Astrocyte of the hippocampus (primary cell): ENCODE measurements at places on chromosomes 6 and 20.
A peak's percentile ranks its signal among the peaks of the same experiment; 100 is the strongest.

DNA sequence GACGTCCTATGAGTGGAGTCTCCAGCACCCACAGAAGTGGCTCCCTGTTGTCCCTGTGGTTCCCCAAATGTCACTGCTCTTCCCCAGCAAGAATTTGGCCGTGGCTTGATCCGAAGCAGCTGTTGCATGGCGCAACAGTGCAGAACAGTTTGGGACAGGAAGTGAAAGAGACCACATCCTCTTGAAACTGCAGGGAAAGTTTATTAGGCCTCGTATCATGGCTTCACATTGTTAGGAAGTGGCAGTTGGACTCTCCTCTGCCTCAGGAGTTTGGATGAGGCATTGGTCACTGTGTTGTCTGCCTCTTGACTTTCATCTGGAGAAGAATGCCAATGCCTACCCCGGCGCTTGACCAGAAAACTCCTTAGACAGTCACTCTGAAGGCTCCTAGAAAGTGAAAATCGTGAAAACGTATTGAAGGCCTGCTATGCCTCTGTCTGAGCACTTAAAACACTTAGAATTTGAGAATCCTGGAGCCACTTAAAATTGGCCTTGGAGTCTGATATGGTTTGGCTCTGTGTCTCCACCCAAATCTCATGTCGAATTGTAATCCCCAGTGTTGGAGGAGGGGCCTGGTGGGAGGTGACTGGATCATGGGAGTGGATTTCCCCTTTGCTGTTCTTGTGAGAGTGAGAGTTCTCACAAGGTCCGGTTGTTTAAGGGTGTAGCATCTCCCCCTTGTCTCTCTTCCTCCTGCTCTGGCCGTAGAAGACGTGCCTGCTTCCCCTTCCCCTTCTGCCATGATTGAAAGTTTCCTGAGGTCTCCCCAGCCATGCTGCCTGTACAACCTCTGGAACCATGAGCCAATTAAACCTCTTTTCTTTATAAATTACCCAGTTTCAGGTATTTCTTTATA is 334.9 kb upstream of the JARID2 start:
- DNase-seq, result no peak

- no peak for DNase-seq
These were observed 31.8 kb downstream of the PXDC1 start for GRCh38 chr6:3719462-3720308.

DNA sequence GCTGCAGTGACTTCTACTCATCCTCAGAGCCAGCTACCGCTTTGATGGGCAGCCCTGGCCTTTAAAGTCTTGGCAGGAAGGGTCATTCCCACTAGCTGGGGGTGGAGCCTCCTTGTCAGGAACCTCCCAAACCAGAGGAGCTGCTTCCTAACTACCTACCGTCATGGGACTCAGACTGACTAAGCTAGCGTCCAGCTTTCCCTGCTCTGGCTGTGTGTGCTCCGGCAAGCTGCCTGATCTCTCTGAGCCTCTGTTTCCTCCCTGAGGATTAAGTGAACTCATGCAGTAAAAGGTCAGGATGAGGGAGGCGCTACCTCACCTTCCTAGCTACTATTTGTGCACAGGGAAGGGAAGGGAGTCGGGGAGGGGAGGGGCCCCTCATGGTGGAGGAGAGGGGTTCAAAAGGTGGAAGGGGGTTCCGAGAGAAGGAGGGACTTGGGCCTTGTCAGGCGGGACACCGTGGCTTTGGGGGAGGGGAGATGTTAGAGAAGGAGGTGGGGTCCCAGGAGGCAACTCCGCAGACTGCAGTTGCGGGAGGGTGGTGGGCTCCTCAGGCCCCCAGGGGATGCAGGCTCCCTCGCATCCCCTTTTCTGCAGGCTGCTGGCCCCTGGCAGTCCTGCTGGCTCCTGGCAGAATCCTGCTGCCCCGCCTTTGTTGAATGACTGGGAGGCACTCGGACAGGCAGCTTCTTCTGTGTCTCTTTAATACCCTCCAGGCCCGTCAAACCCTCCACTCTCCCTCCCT is 9.8 kb downstream of the DUSP15 start:
- DNase-seq, result no peak

DNA sequence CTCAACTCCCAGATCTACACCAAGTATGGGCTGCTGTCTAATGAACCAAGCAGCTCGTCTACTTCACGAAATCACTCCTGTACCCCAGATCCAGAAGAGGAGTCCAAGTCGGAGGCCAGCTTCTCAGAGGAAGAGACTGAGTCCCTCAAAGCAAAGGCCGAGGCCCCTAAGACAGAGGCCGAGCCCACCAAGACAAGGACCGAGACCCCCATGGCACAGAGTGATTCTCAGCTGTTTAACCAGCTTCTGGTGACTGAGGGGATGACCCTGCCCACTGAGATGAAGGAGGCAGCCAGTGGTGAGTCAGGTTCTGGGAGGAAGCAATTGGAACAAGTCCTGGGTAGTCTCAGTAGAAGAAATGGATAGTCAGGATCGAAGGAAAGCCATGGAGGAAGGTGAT is 5.8 kb downstream of the CUL9 start:
- no peak for DNase-seq

- peak; percentile 92 for DNase-seq
These were observed 334.1 kb upstream of the CITED2 start for GRCh38 chr6:139708337-139709199.

GRCh38 chr20:17714597-17714996 is 14.8 kb downstream of the BANF2 start:
- DNase-seq, result peak; percentile 13

GRCh38 chr6:56909115-56909907 is 45.6 kb upstream of the BEND6 start:
- DNase-seq, result no peak

- DNase-seq, result no peak
These were observed 113.4 kb downstream of the B3GAT2 start for GRCh38 chr6:70843328-70843918.

- no peak for DNase-seq
These were observed 2.3 kb downstream of the CDC25B start for GRCh38 chr20:3798373-3798768.

DNA sequence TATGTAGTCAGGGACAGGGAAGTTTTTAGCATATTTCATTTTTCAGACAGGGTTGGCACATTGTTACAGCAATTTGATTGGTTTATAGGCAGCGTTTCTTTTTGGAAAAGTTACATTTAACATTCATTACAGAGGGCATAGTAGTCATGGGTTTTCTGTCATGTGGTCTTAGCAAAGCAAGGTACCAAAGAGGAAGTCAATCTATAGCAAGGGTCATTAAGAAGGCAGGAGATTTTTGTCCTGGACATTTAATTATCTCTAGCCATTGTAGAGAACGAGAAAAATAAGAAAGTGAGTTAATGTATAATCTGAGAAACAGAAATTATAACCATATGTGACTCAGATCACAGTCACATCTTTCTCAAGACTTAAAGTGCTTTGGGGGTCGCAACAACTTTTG is 47.4 kb downstream of the TPD52L1 start:
- no peak for DNase-seq

- no peak for DNase-seq
These were observed 195.6 kb downstream of the FUT9 start for GRCh38 chr6:96211341-96211740.

DNA sequence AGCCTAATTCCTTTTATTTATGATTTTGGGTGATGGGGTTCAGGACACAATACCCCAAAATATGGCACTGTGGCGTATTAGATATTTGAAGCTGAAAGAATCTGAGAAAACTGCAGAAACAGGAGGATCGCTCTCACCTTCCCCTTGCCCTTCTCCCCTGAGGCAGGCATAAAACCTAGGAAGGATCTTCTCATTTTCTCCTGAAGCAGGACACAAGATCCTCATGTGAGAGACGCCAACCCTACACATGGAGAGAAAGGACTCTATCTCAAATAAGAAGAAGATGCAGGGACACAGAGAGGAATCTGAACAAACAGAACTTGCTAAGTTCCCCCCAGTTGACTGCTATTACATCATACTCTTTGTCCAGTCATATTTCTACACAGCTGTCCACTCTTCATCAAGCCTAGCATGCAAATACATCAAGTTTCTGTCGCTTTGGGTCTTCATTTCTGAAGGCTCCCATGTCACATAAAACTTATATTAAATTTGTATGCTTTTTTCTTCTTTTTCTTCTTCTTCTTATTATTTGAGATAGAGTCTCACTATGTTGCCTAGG is 109.0 kb downstream of the DTNBP1 start:
- DNase-seq, result no peak

GRCh38 chr6:41644297-41644879 is 6.1 kb downstream of the MDFI start:
- DNase-seq, result no peak

DNA sequence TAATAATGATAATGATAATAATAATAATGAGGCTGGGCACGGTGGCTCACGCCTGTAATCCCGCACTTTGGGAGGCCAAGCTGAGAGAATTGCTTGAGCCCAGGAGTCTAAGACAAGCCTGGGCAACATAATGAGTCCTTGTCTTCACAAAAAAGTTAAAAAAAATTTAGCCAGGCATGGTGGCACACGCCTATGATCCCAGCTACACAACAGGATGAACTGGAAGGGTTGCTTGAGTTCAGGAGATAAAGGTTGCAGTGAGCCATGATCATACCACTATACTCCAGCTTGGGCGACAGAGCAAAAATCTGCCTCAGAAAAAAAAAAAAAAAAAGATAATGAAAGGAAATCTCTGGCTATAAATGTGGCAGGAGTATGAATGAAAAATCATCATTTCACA is 213.4 kb downstream of the HIVEP2 start:
- no peak for DNase-seq

DNA sequence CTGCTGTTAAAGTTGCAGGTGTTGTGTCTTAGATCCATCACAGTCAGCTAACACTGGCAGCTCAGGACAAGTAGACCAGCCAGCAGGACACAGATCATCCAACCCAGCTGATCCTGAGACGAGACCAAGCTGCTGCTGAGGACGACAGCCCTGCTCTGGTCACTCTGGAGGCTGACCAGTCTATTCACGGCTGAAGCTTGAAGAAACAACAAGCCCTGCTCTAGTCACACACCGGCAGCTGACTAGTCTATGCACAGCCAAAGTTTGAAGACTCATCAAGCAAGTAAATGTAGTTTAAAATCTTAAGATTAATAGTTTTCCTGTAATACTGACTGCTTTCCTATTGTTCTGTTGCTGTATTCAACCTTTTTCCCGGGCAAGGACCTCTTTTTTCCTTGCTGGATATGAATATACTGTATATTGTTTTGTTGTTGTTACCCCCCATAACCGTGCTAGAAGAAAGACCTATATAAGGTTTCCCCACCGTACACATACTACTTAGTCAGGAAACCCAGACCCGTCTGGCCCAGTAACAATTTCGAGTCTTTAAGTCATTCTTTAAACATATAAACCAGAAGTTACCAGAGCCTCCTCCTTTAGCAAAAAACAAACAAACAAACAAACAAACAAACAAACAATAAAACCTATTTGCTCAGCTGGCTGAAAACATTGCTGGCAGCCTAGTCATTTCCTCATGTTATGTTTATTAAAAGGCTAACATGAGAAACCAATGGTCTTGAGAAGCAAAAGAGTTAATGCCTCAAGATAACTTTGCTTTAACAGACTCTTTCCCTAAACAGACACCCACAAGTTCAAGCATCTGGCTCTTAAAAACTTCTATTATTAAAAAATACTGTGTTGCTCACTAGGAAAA is 16.7 kb upstream of the GSTA3 start:
- DNase-seq, result no peak

GRCh38 chr6:122715725-122716124 is 63.8 kb upstream of the FABP7 start:
- DNase-seq, result no peak

DNA sequence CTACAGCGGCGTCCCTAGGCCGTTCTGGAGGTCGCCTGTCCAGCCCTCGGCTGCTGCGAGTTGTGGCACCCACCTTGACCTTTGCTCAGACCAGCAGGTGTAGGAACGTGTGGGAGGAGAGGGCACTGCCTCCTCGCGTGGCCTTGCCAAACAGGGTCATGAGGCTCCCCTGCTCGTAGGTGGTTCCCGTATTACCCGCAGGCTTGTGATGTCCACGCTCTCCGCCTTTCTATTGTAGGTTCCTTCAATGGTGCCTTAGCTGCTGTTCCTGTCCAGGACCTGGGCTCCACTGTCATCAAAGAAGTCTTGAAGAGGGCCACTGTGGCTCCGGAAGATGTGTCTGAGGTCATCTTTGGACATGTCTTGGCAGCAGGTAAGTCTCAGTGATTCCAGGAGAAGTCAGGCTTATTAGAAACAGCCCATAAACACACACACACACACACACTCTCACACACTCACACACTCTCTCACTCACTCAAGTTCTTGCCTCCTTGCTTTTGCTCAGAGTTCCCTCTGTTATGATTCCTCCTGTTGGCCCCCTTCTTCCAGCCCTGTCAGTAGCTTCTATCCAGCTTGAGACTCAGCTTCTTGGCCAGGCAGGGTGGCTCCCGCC is 942 bp downstream of the ACAT2 start:
- no peak for DNase-seq
